Right hindlimb (tissue), 1 donor: ENCODE measurements at places on chromosomes 4 and X.

- no peak for DNase-seq
These were observed 148.1 kb downstream of the TRIML1 start for GRCh38 chr4:188287169-188287894.

- DNase-seq: no peak
These were observed 277.6 kb upstream of the NWD2 start for GRCh38 chr4:36966756-36967460.

DNA sequence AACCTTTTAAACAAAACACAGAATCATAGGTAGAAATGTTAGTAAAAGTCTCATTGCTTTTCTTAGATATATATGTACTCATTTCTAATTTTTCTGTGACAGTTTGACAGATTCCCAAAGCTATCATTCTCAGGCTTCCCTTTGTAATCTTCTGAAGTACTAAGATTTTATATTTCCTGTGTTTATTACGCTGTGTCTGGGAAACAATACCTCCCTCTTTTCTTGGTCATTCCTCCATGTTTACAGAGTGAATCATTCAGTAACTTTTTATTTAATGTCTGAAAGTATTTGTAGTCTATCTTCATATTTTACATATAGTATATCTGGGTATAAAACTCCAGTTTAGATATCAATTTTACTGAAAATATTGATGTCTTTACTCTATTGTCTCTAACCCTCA, 1826.3 kb upstream of the IGFBP7 start:
- no peak for DNase-seq

DNA sequence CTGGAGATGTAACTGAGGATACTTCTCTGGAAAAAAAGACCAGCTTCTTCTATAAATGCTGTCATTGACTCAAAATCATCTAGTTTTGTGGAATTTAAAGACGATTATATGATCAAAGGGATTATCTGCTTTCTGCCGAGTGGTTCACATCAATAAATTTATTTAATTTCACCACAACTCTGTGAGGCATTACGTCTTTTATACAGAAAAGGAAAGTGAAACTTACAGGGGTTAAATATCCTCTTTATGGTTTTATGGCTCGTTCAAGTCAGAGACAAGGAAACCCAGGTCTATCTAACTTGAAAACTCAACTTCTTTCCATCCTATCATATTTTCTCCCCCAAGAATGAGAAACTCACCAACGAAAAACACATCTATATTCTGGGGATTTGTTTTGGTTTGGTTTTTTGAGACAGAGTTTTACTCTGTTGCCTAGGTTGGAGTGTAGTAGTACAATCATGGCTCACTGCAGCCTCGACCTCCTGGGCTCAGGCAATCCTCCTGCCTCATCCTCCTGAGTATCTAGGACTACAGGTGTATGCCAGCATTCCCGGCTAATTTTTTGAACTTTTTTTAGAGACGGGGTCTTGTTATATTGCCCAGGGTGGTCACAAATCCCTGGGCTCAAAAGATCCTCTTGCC, 377.9 kb upstream of the EMCN start:
- DNase-seq: no peak

- DNase-seq: no peak
These were observed 111.6 kb upstream of the PPP3CA start for GRCh38 chr4:101458914-101459313.

GRCh38 chr4:128854433-128854832, 44.9 kb downstream of the JADE1 start:
- no peak for DNase-seq

GRCh38 chrX:150211988-150212387, 151.1 kb upstream of the MAMLD1 start:
- no peak for DNase-seq

GRCh38 chr4:184782731-184783373, 42.9 kb downstream of the ACSL1 start:
- no peak for DNase-seq

DNA sequence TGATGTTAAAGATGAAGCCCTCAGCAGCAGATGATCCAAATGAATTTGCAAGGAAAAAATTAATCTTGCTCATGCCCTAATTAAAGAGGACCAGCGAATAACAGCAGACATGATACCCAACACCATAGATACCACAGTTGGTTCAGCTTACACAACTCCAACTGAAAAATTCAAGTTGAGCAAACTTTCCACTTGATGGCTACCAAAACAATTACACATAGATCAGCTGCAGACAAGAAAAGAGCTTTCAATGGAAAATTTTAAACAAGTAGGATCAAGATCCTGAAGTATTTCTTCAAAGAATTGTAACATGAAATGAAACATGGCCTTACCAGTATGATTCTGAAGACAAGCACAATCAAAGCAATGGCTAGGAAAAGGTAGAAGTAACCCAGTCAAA, 90.0 kb downstream of the KLHL13 start:
- no peak for DNase-seq

DNA sequence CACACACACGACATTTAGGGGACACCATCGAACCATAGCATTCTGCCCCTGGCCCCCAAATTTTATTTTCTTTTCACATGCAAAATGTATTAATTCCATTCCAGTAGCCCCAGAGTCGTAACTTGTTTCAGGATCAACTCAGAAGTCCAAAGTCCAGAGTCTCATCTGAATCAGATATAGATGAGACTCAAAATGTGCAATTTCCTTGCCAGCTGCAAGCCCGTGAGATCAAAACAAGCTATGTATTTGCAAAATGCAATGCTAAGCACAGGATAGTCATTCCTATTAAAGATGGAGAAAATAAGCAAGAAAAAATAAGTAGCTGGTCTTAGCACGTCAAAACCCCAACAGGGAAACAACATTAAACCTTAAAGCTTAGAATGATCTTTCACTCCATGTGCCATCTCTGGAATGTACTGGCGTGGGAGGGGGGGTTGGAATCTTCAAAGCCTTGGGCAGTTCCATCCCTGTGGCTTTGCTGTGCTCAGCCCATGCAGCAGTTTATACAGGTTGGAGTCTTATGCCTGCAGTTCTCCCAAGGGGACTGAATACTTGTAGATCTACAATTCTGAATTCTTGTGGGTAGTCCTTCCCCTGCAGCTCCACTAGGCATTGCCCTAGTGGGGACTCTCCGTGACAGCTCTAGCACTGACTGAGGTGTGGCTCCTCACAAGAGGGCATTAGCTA, 47.7 kb upstream of the SYTL5 start:
- DNase-seq: peak; percentile 20

- DNase-seq: no peak
These were observed 29.9 kb downstream of the CLDN34 start for GRCh38 chrX:9997041-9997440.

DNA sequence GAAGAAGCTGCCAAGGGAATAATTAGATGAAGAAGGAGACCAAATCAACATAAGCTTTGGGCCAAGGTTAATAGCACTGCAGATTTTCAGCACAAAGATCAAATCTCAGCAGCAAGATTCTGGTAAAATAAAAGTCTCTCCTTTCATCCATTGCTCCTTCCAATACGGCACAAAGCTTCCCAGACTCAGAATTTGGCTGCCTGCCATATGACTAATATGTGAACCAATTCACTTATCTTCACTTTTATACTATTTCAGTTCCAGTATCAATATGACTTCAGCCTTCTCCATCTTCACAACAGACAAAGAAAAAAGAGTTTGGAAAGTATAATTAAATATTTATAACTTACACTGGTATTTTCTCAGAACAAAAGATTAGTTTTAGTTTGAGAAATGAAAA, 978.3 kb upstream of the GRID2 start:
- DNase-seq: no peak

DNA sequence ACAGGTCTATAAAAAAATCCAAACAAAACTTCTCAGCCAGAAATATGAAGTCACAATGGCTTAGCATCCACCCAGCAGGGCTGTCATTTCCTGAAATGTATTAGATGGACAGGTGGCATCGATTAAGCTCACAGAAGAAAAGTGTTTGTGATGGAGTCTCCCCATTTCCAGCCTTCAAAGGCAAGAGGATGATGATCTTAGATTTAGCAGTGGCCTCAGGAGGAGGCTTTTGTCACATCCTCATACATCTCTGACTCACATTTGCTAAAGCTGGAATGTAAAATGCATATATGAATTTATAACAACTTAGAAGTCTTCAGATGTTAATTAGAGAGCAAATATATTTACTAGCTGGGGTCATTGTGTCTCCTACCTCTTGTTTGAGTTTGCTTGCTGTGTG, 441.9 kb downstream of the SPRY1 start:
- DNase-seq: no peak

GRCh38 chrX:7946960-7947359, 19.7 kb upstream of the PNPLA4 start:
- no peak for DNase-seq

DNA sequence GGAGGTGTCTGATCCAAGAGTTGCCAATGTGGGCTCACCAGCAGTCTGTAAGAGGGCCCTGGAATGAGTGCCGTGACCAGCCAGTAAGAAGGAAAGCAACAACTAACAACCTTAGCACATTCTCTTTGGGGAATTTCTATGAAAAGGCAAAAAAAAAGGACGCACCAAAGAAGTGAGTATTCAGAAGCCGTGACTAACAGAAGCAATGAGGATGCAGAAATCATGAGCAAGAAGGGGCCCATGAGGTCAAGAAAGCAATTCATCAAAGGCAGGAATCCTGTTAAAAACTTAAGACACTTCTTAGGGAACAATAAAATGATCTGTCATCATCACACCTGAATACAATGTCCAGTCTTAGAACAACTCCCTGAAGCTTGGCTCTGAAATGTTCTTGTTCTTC, 260.5 kb downstream of the RAPGEF2 start:
- DNase-seq: no peak

GRCh38 chr4:80196922-80197573, at the start of gene PRDM8:
TSS of gene PRDM8 (plus strand) at chr4:80197503. CDS start at chr4:80200081, 2,578 bp downstream.
- DNase-seq: no peak

- DNase-seq: peak; percentile 47
These were observed at the start of gene CFAP47 for GRCh38 chrX:35919536-35920309. TSS of gene CFAP47 (plus strand) at chrX:35919734. CDS start at chrX:35919800, 66 bp downstream.

DNA sequence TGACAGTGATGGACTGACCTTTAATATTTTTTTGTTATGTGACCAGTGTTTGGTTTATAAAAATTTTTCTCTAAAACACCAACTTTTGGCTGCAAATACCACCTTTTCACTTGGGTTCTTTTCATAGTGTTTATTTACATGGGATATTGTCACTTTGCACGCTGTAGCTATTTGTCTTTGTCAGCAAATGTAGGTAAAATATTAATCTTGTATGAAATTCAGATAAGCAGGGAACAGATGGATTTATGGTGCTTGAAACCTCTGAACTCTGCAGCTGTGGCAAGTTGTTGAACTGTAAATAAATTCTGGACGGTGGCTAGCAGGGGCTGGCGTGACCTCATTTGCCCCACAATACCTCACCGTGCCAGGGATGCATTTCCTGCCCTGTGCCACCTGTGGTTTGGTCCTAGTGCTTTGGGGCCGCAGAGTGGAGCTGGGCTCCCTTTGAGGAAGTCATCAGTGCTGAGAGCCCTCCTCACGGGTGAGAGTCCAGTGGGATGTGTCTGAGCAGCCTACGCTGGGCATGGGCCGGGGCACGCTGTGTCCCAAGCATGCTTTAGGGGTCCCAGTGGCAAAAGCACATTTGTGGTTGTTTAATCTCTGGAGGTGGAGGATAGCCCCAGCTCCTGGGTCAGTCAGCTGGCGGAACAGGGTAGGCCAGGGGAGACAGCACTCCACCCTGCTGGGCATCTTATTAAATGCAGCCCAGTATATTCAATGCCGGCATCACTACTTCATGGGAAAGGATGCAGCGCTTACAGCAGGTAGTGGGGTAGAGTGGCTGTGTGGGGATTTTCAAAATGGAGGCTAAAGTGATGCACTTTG, 108.6 kb downstream of the TBL1X start:
- no peak for DNase-seq

DNA sequence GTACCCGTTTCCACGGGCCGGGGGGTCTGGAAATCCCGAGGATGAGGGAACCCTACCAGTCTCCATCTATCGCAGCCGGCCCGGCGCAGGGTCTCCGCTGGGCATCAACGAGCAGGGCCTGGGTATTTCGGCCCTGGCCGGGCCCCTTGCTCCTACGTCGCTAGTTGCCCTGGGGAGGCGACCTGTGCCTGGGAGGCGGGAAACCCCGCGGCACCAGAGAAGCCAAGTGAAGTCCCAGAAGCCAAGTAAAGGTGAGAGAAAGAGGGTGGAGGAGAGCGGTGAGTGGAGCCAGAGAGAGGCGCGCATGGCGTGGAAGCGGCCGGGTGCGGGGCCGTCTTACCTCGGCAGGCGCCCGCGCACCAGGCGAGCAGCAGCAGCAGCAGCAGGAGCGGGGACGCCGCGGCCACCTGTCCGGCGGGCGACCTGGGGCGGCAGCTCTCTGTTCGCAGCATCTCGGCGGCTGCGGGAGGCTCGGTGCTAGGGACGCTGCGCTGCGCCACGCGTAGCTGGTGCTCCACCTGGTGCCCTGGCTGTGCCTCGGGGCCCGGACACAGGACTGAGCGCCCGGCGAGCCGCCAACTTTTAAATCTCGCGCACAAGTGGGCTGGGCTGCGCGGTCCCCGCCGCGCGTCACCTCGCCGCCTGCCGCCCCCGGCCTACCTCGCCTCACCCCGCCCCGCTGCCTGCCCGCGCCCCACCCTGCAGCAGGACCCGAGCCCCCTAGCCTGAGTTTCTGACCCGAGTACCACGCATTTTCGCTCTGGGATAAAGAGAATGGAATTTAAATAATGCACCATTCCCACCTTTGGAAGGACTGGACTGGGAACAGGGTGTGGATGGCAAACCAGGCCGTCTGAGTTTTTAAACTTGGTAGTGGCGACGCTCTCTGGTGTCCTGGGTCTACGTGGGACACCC, at the start of gene NMU:
Gene NMU, minus strand, starts transcription at position 558 of the 915 bp plus-strand sequence. Its CDS starts 106 bp downstream, at position 452.
- DNase-seq: peak; percentile 47

DNA sequence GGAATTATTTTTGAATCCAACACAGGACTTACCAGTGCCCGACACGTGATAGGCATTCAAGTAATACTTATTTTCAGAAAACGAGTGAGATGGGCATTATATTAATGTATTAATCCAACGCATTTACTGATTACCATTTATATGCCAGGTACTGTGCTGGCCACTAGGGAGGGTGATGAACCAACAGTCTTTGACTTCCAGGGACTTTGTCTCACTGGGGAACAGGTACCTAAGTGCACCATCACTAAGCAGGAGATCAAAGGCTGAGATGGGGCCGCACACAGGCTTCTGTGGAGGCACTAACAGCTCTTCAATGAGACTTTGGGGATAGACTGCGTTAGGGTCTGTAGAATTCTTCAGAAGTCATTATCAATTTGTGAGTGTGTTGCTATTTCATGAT, 5.7 kb upstream of the TADA2B start:
- no peak for DNase-seq

DNA sequence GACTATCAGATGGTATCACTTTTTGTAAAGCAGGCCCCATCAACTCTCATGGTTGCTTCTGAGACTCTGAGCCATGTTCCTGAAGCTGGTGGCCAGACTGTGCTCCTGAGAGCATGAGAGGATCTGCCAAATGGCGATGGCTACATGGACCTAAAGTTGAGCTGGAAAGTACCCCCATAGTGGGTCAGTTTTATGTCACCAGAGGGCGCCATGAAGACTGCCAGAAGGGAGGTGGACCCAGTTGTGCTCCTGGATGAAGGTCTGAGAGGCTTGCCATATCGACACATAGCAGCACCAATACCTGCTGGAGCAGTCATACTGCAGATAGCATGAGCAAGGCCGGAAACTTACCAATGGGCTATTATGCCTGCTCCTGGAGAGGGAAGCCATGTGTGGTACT, 105.7 kb downstream of the SLITRK2 start:
- no peak for DNase-seq

GRCh38 chr4:83661359-83661758, 125.5 kb downstream of the GPAT3 start:
- no peak for DNase-seq
